Stimulated activated CD8-positive, alpha-beta memory T cell treated with anti-CD3 and anti-CD28 coated beads, Interleukin-4, amount 100 ng/mL, for 4 hours (primary cell): ENCODE measurements at places on chromosomes 7 and 10.

DNA sequence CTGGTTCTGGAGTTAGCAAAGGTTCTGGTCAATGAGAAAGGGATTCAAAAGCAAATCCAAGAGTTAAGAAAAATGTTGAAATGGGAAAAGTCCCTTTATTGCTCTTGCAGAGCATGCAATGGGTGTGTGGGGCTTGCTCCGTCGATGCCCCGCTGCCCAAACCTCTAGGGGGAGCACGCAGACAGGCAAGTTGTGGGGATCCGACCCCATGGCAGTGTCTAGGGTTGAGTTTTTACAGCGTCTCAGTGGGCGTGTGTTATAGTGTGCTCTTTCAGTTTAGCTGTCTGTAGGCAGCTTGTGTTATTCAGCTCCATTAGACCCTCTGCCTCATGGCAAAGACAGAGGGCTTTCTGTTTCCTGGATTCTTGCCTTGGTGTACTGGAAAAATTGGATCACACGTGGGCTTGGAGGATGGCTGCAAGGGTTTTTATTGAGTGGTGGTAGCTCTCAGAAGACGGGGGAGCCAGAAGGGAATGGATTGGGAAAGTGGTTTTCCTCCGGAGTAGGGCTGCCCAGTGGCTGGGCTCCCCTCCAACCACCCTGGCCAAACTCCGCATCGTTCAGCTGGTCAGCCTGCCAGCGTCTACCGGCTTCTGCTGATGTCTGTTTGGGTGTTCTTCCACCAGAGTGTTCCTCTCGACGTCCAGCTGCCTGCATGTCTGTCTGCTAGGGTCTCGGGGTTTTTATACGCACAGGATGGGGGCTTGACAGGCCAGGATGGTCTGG lies 102.3 kb upstream of the PLXDC2 start:
- no peak for DNase-seq

DNA sequence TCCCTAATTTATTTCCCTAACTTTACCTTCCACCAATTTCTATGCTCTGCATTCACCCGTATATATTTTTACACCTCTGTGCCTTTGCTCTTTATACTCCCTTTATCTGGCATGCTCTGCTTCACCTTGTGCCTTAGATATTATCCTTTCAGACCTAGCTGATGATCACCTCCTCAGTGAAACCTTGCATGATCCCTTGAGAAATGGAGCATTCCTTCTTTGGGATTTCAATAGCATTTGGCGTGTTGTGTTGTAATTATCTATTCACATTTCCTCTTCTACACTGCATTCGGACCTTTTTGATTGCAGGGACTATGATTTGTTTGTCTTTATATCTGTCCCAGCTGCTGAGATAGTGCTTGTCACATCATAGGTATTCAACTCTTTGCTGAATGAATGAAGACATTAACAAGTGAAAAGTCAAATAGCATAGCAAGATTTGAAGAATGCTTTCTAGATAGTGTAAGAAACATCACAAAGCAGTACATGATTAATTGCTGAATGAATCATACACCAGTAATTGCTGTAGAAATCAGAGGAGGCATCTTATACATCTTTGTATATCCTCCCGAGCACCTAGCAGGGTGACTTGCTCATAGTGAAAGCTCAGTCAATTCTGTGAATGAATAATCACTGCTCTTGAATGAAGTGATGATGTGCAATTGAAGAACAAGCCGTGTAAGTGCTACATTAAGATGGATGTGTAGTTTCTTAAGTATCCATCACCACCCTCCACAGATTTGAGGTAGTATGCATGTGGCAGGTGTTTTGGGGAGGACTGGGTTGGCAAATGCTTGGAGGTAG lies 2.0 kb upstream of the TM9SF3 start:
- no peak for DNase-seq

- no peak for DNase-seq
These were observed 516.0 kb downstream of the REEP3 start for GRCh38 chr10:64037071-64037661.

- no peak for DNase-seq
These were observed 77.0 kb upstream of the PODXL start for GRCh38 chr7:131633342-131633843.

DNA sequence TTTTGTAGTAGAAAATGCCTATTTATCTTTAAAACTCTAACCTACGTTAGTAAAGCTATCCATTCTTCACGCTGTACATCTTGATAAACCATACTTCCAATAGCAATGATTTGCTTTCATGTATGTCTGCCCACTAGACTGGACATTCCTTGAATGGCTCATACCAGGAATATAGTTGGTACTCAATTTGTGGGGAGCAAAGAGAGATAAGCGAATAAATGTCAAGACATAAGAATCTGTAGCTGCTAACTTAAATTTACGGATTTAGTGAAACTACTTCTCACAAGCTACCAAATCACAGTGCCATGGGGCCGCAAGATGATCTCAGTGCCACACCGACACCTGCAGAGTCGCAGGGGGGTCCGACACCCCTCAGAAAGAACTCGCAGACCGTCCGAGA lies 763 bp upstream of the RALA start:
- no peak for DNase-seq
